Inflammatory macrophage treated with lipopolysaccharide for 1 hour (primary cell): ENCODE measurements at places on chromosomes 11 and 22.

DNA sequence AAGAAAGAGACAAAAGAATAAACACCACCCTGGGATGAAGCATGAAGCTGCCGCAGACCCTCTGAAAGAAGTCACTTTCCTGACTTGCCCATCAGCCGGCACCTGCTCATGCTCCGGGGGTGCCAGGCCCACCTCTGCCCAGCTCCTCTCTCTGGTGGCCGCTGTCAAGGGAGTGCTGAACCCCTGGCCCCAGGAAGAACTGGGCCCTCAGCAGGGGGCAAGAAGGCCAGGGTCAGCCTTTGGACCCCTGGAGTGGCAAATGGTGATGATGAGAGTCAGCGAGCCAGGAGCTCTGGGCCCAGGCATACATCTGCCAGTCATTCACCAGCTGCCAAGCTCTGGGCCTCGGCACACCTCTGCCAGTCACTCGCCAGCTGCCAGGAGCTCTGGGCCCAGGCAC is 17.4 kb downstream of the TTLL8 start:
- no peak for DNase-seq

- DNase-seq: no peak
These were observed 491.8 kb downstream of the TMEM135 start for GRCh38 chr11:87529486-87529885.

- no peak for DNase-seq
These were observed 13.5 kb downstream of the ZBED5 start for GRCh38 chr11:10844356-10844755.

DNA sequence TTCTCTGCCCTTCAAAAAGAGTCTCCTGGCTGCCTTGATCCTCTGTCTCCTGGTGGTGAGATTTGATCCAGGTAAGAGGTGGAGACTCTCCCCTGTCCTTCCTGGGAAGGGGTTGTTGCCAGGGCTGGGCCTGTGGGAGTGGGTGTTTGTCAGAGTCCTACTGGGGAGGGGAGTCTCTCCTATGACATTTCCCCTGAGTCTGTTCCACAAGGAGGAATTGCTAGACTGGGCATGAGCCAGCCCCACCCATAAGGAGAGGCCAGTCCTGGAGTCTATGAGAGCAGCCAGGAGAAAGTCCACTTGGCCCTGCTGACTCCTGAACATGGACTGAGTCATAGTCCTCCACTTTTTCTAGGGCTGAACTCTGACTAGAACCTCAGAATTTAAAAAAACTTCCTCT is 7.4 kb downstream of the PEX26 start:
- DNase-seq: no peak

- no peak for DNase-seq
These were observed 87.8 kb upstream of the FAT3 start for GRCh38 chr11:92136797-92137196.

DNA sequence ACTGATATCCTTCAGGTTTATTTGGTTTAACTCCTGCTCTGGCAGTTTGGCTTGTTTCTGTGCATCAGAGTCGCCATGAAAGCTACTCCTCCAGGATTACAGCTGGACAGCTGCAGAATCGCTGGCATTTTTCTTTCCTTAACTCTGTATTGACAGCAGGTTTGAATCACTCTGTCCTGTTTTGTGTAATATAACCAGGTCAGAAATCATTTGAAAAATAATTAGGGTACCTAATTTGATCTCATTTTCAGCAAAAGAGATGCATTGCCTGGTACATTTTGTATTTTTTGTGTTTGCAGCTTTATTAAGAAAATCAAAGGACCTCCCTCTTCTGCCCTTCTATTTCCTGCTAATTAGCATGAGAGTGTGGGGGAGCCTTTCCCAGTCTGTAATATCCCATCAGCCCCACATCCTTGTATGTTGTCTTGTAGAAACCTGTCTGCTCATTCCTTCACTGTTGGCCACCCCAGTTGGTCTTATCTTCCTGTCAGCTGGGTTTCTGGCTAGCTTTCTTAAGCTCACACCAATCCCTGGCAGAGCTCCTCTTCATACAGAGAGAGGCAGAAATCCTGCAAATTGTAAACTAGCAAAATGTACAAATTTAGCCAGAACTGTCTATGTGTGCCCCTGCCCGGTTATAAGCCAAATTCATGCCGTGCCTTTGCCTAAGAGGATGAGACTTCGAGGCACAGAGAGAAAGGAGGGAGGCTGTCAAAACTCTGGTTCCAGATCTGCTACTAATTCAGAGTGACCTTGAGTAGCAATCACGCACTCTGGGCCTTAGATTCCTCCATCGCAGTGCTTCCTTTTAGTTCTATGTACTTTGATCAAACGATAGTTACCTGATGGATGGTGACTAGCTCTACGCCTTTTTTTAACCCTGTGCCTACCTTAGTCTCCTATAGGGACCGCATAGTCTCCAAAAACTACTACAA is 200.6 kb downstream of the NAV2 start:
- no peak for DNase-seq

GRCh38 chr22:44658311-44658953 is 43.6 kb upstream of the PRR5 start:
- DNase-seq: no peak

DNA sequence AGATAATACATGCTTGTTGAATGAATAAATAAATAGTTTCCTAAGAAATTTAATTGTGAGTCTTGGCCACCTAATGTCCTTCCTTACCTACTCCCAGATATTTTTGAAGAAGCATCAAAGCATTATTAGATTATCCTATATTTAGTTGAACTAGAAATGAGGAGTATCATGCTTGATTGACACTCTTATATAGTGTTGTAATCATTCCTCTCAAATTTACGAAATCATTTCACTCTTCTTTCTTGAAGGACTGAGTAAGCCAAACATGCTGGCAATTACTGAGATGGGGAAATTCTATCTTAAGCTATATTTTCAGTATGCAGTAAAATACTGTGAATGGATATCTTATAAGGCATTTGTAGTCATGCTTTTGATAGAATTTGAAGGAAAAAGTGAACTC is 189.0 kb downstream of the LUZP2 start:
- DNase-seq: no peak

DNA sequence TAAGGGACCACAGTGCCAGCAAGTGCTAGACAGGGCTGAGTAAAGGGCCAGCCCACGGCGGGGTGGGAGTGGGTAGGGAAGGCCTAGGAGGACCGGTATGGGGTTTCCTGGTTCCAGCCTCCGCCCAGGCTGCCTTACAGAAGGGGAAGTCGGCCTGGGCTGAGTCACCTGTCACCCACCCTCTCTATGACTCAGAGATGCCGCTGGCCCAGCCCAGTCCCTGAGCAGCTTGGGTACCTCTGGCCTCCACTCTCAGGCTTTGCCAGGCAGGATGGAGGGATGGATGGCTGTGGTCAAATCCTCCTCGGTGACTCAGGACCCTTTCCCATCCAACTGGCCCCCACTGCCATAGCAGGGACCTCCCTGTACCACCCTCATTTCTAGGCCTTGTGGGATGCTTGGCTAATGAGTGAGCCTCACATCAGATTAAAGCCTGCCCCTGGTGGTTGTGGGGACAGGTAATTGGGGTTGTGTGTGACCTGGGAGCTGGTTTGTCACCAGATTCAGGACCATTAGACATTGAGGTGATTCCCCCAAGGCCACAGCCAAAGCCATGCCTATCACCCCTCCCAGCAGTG is 13.9 kb downstream of the SLC35E4 start:
- peak; percentile 94 for DNase-seq

- no peak for DNase-seq
These were observed 8.4 kb upstream of the MAP6 start for GRCh38 chr11:75677275-75677674.

GRCh38 chr11:2567026-2567671 is 122.3 kb downstream of the KCNQ1 start:
- DNase-seq: no peak

DNA sequence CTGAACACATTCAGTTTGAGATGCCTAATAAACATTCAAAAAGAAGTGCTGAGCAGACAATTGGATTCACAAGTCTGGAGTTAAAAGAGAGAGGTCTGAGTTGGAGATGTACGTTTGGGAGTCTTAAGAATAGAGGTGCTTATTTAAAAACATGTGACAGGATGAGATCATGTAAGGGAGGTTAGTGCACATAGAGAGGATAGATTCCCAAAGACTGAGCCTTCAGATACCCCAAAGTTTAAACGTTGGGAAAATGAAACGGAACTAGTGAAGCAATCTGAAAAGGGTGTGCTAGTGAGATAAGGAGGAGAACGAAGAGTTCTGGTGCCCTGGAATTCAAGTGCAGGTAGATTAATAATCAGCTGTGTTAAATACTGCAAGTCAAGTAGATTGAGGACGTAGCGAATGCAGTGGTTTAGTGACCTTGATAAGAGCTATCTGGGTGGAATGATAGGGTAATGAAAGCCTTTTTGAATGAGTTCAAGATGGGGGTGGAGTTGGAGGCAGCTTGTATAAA is 63.7 kb downstream of the HIPK3 start:
- no peak for DNase-seq

- DNase-seq: peak; percentile 20
These were observed 35.9 kb upstream of the HORMAD2 start for GRCh38 chr22:30044369-30044768.

- no peak for DNase-seq
These were observed 6.1 kb downstream of the NUP50 start for GRCh38 chr22:45169591-45170466.

DNA sequence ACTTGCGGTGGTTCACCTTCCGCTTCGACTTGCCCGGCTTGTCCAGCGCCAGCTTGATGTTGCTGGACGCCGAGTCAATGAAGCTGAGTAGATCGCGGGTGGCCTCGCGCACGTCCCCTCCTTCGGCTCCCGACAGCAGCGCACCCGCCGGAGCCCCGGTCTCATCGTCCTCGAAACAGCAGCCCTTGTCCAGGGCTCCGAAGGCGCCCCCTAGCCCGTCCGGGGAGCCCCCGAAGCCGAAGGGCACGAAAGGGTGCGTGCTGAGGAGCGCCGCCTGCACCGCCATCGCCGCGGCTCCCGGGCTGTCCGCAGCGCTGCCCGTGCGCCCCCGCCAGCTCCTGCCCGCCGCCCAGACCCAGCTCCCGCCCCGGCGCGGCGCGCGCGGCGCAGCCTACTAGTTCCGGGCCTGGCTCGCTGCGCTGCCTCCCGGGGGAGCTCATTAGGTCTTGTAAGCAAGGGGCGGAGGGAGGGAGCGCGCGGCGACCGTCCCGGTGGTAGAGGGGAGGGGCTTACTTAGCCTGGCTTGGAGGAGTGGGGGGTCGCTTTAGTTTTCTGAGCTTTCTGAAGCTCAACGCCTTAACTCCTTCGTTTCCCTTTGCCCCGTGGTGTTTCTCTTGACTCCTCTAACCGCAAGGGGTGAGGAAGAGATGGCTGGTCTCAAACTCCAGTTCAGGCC is at the start of gene FAM181B:
Gene FAM181B, minus strand, starts transcription at position 421 of the 676 bp plus-strand sequence. Its CDS starts 135 bp downstream, at position 286.
- DNase-seq: no peak

- no peak for DNase-seq
These were observed 22.0 kb upstream of the ACER3 start for GRCh38 chr11:76838678-76839068.

- DNase-seq: no peak
These were observed 161.5 kb upstream of the BLID start for GRCh38 chr11:122277493-122277892.

DNA sequence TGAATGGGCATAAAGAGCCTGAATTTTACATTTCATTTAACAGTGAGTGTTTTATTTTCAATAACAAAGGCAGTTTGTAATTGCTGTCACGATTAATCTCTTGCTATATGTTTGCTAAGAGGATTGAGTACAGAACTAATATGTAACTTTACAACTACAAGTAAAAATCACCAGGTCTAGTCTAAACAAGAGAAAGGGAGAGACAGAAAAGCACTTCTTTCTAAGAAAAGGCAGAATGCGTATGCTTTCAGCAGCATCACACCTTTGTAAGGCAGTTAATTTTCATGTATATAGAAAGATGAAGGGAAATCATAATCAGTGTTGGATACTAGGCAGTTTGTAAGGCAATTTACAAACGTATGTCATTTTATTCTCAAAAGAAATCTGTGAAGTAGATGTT is 169.8 kb downstream of the NELL1 start:
- DNase-seq: no peak

- DNase-seq: no peak
These were observed 5.1 kb upstream of the SEPTIN5 start for GRCh38 chr22:19709063-19709769.
